ENCODE measurements at places on chromosomes 16 and 17.

- peak; percentile 73 for DNase-seq
Observed at GRCh38 chr16:66516808-66517585, 32.9 kb downstream of the TK2 start.

DNA sequence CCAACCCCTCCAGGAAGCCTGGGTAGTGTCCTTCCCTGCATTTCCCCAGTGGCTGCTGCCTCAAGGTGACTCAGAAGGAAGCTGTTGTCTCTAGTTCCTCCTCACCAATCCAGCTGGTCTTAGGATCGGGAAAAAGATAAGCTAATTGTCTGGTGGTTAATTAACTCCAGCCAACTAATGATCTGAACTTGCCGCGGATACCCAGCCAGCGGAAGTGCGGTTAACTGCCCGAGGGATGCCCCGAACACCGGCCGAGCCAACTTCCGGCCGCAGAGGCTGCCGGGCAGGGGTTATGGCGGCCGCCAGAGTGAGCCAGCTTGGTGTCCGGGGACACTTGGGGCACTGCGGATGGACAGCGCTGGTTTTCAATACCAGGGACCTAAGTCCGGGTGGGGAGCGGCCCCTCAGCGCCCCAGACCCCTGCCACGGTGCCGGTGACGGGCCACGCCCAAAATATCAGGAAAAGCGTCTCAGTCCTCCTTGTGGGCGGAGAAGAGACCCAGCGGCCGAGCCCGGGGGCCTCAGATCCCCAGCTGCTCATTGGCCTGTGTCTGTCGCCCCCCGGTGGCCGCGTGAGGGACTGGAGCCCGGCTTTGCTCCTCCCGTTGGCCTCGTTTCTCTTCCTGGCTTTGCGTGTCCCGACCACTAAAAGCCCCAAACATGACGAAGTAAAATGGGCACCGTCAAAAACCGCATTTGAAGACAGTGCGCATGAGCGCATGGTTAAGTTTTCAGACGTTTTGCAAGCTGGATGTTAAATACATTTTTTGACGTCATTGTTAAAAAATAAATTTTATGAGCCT lies 10.2 kb upstream of the PRSS22 start:
- peak; percentile 95 for DNase-seq

DNA sequence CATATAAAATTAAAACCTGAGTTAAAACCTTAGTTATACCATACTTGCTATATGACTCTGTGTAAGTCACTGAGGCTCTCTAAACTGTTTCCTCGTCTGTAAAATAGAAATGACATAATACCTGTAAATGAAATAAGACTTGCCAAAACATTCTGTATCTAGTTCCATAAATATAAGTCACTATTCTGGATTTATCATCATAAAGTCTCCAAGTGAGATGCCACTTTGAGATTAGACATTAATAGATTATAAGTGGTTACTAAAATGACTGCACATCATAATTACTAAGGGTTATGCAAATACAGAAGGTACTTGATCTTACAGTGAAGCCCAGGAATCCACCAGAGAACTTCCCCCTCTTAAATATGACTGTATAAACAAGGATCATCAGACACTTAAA lies 12.0 kb upstream of the BRIP1 start:
- no peak for DNase-seq

- DNase-seq = no peak
Observed at GRCh38 chr16:78437352-78437968, 338.0 kb downstream of the WWOX start.

GRCh38 chr17:3035256-3035967 lies 28.0 kb downstream of the OR1D5 start:
- DNase-seq = no peak

DNA sequence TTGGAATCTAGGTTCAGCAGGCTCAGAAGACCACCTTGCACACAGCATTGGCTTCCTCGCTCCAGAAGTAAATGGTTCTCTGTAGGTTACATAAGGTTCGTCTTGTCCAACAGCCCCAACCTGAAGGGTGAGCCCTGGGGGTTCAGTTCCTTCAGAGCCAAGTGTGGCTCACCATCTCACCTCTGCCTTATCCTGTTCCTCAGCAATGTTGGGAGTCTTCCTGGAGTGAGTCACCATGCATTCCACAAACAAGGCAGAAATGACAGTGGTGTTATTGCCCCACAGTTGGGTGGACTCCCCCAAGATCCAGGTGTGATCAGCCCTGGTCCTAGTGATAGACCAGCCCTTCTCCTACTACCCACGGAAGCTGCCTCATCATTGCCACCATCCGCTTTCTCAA lies 26.8 kb upstream of the SMPD3 start:
- no peak for DNase-seq

DNA sequence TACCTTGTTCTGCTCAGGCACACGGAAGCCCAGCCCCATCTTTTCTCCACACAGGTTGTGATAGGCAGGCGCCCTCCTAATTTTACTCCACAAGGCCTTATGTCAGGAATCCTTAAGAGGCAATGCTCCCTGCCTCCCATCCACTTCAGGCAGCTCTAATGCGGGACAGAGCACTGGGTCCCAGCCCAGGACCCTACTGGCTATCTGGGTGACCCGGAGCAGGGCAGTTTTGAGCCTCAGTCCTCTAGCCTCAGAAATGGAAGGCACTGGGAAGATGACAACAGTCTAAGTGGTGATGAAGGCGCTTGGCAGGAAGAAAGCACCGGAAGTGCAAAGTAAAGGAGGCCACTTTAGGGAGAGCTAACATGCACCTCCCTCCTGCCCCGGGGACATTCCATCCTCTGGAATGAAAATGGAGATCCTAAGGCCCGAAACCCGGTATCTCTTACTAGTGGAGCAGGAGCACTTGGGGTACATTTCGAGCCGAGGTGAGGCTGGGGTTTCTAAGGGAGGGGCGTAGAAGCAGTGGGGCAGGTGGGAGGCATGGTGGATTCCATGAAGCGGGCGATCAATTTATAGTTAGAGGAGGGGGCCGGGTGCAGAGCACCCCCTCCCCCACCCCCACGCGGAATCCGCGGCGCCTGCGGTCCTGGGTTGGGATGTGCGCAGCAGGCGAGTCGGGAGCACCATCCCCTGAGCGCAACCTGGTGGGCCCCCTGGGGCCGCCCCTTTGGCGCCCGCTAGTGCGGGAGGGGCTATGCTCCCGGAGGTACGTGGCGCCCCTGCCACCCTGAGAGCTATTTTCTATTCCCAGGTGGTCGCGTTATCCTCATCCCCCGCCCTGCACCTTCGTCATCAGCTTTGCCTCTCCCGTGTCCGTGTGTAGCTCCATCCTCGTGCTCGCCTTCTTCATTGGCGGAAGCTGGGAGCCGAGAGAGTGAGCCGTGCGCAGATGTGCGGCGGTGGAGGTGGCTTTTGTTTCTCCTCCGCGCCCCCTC lies 4.9 kb downstream of the MT1F start:
- no peak for DNase-seq

- no peak for DNase-seq
Observed at GRCh38 chr16:27284865-27285675, 16.5 kb upstream of the NSMCE1 start.

GRCh38 chr17:63476459-63476853 lies 405 bp upstream of the ACE start:
- DNase-seq = no peak

DNA sequence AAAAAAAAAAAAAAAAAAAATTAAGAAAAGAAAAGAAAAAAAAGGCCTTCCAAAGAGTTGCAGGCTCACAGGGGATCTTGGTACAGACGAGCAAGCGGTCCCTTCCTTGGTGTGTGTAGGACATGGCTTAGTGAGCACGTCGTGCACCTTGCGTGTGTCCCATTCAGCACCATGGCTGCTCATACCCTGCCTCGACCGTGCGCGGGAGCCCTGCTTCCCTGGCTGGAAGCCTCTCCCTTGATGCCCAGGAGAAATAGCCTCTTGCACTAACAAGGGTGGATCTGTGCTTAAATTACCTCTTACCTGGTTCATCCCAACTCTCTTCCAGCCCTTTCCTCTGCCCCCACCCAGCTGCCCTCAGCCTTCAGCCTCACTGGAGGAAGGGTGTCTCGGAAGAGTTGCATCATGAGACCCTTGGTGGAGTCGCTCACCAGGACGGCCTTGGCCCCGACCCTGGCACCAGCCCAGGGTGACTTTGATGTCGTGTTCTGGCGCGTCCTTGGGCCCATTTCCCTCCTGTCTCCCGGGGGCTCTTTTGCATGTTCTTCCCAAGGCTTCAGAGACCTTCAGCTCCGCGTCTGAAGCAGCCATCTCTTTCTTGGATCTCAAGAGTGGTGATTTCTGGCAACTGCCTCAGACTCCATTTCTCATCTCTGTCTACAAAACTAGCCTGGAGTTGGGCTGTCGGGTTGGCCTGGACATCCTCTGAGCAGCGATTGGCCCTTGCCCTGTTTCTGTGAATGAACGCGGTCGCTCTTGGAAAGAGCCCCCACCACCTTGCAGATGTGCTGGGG lies 127.2 kb downstream of the CMIP start:
- DNase-seq = no peak

- no peak for DNase-seq
Observed at GRCh38 chr17:15112846-15113617, 152.1 kb downstream of the PMP22 start.

GRCh38 chr17:15453246-15453645 lies 14.2 kb downstream of the CDRT4 start:
- no peak for DNase-seq

GRCh38 chr17:79047923-79048825 lies 24.2 kb downstream of the C1QTNF1 start:
- no peak for DNase-seq

DNA sequence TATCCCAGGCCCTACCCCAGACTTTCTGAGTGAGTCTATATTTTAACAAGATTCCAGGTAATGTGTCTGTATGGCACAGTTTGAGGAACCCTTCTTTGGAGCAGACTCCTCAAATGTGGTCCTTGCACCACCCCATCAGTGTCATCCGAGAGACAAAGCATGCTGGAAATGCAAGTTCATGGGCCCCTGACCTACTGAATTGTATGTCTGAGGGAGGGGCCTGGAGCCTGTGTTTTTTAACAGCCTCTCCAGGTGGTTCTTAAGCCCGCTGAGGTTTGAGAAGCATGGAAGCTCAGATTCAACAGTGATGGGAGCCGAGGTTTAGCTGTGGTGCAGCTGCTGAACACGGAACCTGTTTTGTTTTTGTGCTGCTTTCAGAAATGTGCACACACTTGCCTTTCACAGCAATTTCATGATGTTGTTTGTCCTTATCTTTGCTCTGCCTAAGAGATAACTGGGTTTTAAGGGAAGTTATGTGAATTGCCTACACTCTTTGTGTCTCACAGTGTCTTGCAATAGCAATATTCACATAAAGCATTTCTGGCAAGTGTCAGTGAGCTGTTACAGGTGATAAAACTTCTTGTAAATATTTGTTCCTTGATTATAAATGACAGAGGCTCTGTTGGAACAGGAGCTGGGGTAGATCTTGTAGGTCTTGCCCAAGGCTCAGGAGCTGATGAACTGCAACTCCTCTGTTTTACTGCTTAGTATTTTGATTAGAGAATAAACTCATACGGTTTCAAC lies 32.0 kb upstream of the IL34 start:
- no peak for DNase-seq

DNA sequence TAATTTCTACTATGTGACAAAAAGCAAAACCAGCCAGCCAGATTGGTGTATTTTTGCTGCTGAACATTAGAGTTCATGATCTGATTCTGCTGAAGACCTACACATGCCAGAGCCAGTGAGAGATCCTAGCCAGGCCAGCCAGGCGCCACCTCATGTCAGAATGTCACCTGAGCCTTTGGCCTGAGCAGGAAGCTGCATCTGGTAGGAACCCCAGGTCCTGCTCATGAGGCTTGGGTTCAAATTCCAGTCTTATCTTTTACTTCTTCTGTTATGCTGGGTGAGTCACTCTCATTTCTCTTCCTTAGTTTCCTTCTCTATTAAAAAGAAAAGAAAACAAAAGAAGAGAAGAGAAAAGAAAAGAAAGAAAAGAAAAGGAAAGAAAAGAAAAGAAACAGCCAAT lies 585.1 kb upstream of the CDH5 start:
- DNase-seq = no peak

- no peak for DNase-seq
Observed at GRCh38 chr16:79372503-79373184, 227.9 kb downstream of the MAF start.

- no peak for DNase-seq
Observed at GRCh38 chr16:19911204-19911603, 26.6 kb upstream of the GPRC5B start.

GRCh38 chr16:82810077-82810476 lies 183.3 kb downstream of the CDH13 start:
- no peak for DNase-seq
